ENCODE measurements at places on chromosomes 3 and 15.

DNA sequence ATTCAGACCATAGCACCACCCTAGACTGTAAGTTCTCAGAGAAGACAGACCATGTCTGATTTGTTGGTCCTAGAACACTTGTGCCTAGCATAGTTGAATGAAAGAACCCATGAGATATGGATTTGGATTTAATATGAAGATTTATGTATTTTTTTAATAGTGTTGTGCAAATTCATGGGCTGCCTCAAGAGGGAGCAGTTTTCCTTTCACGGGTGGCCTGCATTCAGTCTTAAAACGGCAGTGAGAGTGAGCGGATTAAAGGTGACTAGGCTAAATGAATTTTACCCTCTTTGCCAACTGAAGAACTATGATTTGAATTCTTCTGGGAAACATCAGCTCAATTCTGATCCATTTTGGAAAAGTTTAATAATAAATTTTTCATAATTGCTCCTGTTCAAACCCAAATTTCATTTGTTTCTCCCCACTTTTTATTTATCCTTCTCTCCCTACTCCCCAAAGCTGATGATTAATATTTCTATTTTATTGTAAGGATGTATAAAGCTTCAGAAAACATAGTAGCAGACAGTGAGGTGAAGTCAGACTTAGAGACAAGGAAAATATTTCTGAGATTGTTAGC lies 67.3 kb downstream of the MORC1 start:
- no peak for DNase-seq

- no peak for DNase-seq
Observed at GRCh38 chr15:61057830-61058529, 171.1 kb downstream of the RORA start.

DNA sequence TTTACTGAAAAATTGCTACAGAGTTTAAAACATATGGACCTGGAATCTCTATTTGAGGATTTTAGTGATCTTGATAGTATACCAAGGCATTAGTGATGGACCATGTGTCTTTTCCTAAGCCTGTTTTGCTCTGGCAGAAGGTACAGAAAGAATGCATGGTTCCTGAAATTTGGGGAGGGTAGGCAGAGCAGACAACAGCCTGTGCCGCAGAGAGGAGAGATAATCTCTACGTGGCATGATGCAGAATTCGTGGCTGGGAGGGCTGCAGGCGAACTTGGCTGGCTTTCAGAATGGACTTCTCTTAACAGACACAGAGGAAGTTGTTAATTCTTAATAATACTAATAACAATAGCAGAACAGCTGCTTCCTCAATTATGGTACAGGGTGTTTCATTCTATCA lies 137.5 kb upstream of the FOXB1 start:
- no peak for DNase-seq

- no peak for DNase-seq
Observed at GRCh38 chr15:34776606-34777105, 18.7 kb downstream of the ACTC1 start.

DNA sequence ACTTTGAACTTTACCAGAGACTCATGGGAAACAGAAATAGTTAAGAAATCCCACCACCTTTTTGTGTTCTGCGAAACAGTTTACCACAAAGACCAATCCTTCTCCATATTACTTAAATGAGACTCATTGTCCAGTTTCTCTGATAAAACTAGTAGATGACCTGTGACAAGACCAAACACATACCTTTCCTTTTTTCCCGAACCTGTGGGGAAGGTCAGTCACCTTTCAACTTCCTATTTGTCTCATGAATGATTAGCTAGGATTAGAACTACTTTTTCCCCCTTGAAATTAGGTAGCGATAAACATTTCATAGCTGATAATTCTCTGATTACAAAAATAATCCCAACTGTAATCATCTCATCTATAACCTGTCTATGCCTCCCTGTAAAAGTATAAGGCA lies 2.3 kb upstream of the TBC1D5 start:
- no peak for DNase-seq

DNA sequence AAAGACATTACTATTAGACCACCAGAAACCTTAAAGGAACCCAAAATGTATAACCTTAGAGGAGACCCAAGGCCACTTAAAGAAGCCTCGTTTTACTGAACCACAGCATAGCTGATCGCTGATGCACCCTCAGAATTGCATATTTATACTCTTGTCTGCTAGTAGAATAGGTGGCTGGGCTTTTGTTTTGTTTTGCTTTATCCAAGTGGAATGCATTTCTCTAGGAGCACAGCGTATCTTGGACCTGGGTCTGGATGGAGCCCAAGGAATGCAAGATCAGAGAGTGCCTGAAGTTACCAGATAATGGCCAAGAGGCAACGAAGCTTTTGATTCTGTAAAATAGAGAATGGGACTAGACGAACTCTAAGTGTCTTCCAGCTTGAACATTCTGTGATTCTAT lies 129.2 kb upstream of the COL8A1 start:
- no peak for DNase-seq

- DNase-seq, result no peak
Observed at GRCh38 chr15:65101891-65102708, 12.9 kb downstream of the UBAP1L start.

DNA sequence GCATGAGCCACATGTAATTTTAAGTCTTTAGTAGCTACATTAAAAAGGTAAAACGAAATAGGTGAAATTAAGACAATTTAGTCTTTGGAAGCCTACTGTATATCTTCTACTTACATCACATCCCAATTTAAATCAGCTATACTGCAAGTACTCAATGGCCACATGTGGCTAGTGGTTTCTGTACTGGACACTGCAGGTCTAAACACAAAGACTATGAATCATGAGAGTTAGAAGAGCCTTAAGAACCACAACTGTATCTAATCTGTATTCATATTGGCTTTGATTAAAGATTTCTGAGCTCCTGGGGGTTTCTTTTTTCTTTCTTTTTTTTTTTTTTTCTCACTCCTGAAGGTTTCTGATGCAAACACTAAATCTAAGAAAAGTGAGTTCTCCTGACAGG lies 2.3 kb upstream of the EIF1B start:
- no peak for DNase-seq

DNA sequence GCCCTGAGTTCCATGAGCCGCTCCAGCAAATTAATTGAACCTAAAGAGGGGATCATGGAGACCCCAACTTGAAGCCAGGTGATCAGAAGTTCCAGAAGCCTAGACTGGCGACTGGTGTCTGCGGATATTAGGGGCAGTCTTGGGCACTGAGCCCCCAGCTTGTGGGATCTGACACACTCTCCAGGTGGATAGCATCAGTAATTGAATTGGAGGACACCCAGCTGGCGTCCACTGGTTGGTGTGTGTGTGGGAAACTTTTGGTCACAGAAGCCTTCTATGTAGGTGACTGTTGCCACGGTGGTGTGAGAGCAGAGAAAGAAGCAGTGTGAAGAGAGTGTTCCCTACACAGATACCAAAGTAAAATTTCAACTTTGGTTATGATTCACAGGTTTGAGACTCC lies 106.0 kb upstream of the ADPGK start:
- DNase-seq, result no peak

DNA sequence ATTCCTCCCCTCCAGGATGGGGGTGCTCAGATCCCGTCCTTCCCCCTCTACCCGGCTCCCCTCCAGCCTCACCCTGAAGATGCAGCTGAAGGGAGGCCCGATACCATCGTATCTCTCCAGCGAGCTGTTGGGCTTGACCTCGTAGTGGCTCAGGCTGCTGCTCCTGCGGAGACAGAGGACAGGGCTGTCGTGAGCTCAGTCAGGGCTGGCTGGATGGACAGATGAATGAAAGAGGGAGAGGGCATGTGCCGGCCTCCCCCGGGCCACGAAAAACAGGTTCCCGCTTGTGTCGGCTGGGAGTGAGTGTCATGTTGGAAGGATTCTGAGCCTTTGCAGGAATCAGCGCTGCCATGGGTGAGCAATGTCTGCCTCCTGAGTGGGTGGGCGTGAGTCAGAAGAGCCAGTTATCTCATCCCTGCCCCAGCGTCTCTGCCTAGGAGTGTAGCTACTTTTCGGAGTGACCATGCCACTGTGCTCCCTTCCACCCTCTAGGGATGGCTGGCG lies 35.2 kb downstream of the FEM1B start:
- no peak for DNase-seq

- DNase-seq, result no peak
Observed at GRCh38 chr3:171001957-171002694, 24.4 kb downstream of the SLC2A2 start.

- DNase-seq, result no peak
Observed at GRCh38 chr3:29281094-29281343, 148 bp downstream of the RBMS3 start.

DNA sequence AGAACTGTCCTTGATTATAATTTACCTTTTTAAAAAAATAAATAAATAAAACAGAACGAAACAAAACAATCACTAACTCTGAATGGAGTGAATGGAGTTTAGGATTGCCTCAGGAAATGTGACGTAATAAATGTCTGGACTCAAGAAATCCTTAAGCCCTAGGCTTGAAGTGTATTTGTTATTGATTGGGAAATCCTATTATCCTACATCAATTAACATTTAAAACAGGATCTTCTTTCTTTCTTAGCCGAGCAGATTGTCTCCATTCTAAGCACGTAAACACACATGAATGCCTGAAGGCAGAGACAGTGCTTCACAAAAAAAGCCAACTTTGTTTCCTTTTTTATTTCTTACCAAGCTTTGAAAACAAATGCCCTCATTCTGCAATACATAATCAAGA lies 33.4 kb downstream of the KAT2B start:
- DNase-seq, result no peak

- no peak for DNase-seq
Observed at GRCh38 chr3:81769299-81769698, 7.9 kb upstream of the GBE1 start.

DNA sequence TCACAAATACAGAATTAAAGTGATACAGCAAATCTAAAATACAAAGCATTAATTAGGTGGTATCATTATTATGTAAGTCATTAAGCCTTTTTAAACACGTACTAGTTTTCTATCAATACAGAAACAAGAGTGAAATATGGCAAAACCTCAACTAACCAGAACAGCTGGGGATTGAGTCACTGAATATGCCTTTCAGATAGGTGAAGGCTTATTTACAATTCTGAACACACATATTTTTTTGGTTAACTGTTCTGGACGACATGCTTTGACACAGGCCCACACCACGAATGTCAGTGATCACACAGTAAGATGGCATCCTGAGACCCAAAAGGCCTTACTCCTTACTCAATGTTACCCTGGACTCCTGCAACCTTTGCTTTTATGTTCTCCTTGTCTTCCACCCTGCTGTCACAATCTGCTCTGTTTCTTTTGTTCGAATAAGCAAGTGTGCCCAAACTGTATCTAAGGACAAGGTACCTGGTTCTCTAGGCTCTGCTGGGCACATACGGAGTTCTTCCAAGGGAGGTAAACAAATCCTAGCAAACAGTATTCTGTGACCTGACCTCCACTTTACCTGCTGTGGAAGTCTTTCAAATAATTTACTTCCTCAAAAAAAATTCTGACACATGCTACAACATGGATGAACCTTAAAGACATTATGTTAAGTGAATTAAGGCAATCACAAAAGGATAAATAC lies 7.0 kb downstream of the SFMBT1 start:
- DNase-seq, result no peak

GRCh38 chr3:21654662-21655061 lies 96.3 kb downstream of the ZNF385D start:
- no peak for DNase-seq

DNA sequence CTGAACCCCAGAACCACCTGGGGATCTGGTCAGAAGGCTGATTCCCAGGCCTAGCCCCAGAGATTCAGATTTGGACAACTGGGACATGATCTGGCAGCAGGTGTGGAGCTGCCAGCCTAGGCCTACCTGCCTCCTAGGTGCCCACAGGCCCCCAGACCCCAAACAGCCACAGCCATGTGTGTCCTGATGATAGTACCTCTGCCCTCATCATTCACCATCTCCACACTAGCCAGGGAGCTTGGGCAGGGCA lies 34.7 kb downstream of the HMCES start:
- DNase-seq, result no peak

DNA sequence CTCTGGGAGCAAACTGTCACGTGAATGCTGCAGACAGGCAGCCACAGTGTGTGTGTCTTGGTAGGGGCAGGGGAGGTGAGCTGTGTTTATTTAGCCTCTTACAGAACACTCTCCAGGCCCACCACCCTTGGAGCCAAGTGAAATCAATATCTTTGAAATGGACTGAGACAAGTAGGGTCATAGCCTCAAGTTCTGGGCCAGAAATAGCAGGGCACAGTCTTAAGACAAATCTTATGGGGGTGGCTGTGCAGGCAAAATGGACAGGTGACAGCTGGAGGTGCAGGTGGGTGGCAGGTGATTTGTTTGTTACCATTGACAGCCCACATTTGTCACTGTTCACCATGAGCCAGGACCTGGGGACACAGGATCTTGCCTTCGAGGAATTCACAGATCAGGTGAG lies 93.6 kb upstream of the NMNAT3 start:
- no peak for DNase-seq

All from stimulated activated CD4-positive, alpha-beta T cell treated with anti-CD3 and anti-CD28 coated beads, Interleukin-12 subunit alpha, Interleukin-12 subunit beta, amount 100 ng/mL, for 24 hours (primary cell).